Prostate gland (tissue), 2 donors: ENCODE measurements at places on chromosomes 12 and 14.
A peak's percentile ranks its signal among the peaks of the same experiment; 100 is the strongest.

- no peak for DNase-seq
These were observed 285.3 kb downstream of the DAD1 start for GRCh38 chr14:22303589-22304195.

DNA sequence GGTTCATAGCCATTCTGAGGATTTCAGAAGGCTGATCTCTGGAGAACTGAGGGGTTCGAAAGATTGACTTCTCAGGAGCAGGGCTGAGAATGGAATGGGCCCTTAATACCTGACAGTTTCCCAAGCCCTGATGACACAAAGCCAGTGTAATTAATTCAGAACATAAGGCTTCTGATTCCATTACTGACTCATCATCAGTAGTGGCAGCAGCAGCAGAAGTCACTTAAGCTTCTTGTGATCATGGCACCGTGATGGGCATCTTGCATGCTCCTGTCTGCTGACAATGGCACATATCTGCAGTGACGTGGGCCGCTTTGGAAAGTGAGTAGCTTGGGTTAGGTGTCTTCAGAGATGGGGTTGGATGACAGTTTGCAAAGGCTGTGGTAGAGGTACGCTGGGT, 38.2 kb upstream of the GSG1 start:
- DNase-seq, result no peak

GRCh38 chr14:103057028-103057371, 349 bp downstream of the CDC42BPB start:
- DNase-seq, result no peak

DNA sequence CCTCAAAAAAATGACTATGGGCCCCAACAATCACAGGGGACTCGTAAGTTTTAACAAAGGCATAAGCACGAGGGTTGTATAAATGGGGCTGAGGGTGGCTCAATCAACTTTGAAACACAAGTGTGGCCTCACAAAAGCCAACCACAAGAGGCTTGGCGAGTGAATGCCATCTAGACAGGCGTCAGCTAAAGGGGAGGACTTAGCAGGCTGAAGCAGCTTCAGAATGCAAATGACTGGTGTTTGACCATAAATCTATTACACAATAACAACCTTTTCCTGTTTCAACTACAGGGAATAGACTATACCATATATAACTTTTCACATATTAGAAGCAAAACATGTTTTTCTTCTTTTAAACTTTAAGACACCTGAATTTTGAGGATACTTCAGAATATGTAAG, 777.9 kb downstream of the FSCB start:
- no peak for DNase-seq

- DNase-seq, result no peak
These were observed 102.7 kb downstream of the UNC79 start for GRCh38 chr14:93533437-93533836.

DNA sequence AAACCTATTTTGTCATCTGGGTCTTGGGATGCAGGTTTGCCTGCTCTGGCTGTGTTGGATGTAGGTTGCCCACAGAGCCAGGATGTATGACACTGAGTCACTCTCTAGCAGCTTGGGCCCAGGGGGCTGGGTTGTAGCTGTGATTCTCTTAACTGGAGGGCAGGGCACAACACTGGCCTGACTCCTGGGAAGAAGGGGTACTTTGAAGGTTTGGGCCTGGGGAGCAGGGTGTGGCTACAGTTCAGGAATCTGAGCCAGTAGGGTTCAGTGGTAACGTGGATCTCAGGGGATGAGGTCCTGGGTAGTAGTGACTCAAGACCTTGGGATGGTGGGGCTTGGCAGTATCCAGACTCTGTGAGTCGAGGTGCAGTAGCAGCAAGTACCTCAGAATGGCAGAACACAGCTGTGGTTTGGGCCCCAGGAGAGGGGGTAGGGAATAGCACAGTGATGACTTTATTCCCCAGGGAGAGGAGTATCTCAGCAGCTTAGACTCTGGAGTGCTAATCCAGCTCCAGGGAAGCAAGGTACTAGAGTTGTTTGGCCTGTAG, 25.7 kb downstream of the TBC1D15 start:
- no peak for DNase-seq

- no peak for DNase-seq
These were observed 3.7 kb upstream of the USP15 start for GRCh38 chr12:62256408-62257096.

- DNase-seq, result no peak
These were observed 116.4 kb downstream of the NCOR2 start for GRCh38 chr12:124451016-124451415.

GRCh38 chr14:71467361-71467811, 464.8 kb upstream of the RGS6 start:
- DNase-seq, result no peak

DNA sequence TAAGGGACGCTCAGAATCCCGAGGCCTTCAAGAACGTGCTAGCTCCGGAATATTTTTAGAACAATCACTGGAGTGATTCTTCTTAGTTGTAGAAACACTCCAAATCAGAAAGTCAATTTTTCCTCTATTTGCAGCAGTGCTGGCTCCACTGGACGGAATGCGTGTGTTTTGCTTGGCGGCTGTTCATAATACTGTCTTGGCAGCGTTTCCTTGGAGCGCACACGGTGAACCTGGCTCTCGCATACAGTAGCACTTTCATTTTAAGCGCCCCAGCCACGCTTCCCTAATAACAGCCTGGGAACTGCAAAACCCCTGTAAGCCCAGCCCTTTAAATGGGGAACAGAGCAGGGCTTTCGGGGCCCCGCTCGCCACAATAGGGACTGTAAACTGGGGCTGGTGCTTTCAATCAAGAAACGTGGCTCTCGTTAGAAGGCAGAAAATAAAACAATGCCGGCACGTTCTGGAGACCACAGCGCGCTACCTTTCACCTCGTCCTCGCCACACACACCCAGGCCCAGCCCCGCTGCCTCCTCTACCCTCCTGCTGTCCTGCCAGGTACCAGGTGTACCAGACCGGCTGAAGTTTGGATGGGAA, 79.9 kb downstream of the BCL11B start:
- DNase-seq, result peak; percentile 68

GRCh38 chr12:104433061-104433460, 23.7 kb upstream of the CHST11 start:
- no peak for DNase-seq

DNA sequence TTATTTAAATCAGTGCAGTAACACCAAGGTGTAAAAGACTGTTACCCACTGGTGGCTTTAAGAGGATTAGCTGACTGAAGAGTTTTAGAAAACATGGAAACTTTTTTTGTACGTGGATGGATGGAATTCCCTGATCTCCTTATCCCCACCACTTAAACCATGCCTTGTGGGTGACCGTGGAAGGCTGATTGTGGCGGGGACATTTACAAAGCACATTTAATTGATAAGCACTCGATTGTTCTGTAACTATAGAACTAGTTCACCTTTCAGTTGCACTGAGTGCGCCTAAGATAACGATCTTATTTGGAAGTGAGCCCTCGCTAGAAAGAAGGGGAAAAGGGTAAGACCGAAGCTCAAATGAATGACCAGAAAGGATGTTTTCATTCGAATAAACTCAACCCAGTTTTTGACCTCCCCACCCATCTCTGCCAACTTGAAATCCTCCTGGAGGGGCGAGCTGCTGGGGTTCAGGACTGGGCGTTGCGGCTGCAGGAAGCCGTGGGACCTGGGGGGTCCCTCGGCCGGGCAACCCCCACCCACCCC, 688 bp upstream of the RASSF3 start:
- DNase-seq, result no peak

DNA sequence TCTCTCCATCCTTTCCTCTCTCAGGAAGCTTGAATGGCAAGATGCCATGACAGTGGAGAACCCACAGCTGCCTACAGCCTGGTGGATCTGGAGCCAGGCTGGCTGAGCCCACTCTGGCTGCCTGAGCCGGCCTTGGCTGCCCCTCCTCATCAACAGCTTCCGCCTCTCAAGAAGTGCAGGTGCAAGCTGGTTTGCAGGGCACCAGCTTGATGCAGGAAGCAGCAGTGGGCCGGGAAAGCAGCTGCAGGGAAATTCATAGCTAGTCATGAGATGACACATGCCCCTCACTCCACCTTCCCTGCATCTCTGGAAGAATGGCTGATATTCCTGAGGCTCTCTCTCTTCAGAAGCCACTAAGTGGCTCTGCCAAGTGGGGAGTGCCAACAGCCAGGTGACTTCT, 289.1 kb downstream of the RPS29 start:
- no peak for DNase-seq

GRCh38 chr12:1319212-1319611, 275.2 kb downstream of the FBXL14 start:
- DNase-seq, result no peak

DNA sequence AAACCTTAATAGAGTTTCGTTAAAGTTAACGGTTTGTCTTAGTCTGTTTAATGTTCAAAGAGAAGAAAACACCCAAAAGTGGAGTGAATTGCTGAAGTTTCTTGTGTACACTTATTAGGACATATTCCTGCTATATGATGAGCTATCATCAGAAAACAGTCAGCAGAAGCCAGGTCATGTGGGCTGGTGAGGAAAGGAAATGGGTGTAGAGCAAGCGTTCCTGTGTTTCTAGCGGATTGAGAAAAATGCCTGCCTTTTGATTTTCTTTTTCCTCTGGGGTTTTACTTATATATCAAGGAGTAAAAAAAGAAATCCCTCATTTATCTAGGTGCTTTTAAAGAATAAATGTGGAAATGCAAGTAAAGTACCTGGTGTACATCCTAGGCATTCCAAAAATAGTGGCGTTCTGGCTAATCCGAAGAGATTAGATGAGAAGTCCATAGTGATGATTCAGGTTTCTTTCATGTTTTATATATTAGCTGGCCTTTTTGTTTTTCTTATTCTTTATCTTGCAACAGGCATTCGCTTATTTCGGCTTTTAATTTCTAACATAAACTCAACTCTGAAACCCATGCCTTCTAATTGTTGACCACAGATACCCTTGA, 50.7 kb downstream of the FLRT2 start:
- no peak for DNase-seq

DNA sequence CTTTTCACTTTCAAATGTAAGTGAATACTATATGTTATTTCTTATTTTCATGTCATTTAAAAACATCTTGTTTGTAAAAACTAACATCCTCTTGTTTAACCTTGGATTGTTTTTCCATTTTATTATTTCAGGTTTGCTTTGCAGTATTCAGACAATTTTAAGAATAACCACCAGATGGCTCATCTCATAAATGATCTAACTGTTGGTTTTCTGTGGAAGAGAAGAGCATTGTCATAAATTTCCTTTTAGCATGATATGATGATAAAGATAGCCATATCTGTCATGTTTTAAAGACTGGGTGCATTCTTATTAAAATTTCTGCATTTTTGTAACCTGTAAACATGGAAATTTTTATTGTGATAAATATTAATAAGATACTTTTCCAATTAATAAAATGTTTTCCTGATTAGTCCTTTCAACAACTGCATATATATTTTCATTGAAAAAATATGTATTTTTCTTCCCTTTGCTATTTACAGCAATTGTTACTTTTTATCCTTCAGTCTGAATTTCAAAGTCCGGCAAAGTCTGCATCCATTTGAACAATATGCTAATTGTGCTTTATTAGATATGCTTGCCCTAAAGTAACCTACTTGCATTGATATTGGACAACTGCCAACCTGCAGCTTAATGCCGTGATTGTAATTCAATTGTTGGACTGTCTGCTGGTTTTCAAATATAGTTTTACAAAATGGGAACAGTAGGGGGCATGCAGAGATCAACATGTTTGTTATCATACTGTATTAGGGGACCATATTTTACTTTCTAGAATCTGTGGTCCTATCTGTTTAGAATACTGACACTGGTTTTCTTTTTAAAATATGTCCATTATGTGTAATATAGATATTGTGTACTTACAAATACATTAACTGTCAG, 163.4 kb downstream of the GARIN6 start:
- no peak for DNase-seq

DNA sequence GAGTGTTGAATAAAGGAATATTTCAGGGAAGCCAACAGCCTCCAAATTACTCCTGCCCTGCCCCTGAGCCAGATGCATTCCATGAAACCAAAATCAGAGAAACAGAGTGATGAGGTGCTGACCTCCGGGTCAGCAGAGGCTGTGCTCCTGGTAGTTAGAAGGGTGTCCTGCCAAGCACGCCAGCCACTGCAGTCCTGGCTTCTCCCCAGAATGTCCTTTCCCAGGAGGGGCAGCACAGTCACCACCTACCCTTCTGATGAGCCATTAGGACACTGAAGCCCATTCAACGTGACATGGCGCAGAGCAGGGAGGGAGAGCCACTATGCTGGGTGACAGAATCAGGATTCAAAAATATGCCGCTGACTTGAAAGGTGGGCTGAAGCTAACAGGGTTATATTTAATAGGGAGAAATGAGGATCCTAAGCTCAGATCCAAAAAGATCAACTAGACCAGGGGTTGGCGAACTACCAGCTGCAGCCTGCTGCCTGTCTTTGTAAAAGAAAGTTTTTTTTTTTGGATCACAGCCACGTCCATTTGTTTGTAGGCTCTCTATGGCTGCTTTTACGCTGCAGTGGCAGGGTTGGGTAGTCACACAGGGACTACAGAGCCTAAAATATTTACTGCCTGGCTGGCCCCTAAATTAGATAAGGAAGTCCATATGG, 34.5 kb upstream of the PLEK2 start:
- peak; percentile 16 for DNase-seq

- DNase-seq, result no peak
These were observed 143.4 kb upstream of the C14orf180 start for GRCh38 chr14:104436047-104436591.

- no peak for DNase-seq
These were observed 303.6 kb upstream of the GARIN6 start for GRCh38 chr12:99343960-99344359.

DNA sequence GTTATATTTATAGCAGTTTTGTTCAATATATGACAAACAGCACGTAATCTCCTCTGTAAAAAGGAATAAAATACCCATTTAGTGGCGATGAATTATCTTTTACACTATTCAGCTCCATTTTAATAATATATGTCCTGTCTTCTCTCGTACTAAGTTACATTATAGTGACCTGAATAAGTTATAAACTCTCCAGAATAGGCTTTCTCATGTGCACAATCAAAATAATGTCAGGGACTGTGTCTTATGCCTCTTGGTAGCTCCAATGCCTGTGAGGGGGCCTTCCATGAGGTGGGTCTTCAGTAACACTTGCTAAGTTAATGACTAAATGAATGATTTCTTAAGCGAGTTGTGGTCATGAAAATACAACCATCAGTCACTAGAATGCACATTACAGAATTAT, 150.9 kb downstream of the MDGA2 start:
- DNase-seq, result no peak

GRCh38 chr12:132249689-132250478, 79.5 kb downstream of the GALNT9 start:
- no peak for DNase-seq

DNA sequence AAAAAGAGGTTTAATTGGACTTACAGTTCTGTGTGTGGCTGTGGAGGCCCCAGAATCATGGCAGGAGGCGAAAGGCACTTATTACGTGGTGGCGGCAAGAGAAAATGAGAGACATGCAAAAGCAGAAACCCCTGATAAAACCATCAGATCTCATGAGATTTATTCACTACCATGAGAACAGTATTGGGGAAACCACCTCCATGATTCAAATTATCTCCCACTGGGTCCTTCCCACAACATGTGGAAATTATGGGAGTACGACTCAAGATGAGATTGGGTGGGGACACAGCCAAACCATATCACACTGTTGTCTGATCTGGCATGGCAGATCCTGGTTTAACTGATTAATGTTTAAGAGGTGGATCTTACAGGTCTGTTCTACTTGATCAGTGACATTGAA, 5.6 kb downstream of the DDX47 start:
- DNase-seq, result no peak
